Right atrium auricular region (tissue), 2 donors: ENCODE measurements at places on chromosomes 1 and 21. TPM values are rescaled to one million over a fixed set of nuclear protein-coding genes. Genes with fewer than 3 reads are reported as not detected.

SMG7 gene
- 43.6 TPM for total RNA-seq

FCMR gene
- total RNA-seq, result 5.0 TPM

DNA sequence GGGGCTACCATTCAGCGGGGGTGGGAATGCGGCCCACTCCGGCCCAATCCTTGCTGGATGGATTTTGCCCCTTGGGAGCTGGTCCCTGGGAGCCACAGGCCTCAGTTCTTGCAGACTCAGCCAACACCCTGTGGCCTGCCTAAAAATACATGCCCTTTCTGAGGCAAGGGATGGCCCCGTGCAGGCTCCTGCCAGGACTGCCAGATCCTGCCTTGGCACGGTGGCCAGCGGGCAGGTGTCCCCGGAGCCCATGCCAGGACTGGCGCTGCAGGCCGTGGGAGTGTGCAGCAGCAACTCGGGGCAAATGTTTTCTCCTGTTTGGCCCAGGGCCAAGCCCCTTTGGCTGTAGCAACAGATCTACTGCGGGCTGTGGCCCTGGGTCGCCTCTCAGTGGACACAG lies 1.6 kb upstream of the PANK4 start:
- DNase-seq, result no peak

GRCh38 chr1:18160290-18160942 lies 52.8 kb downstream of the IGSF21 start:
- peak; percentile 71 for DNase-seq

DNA sequence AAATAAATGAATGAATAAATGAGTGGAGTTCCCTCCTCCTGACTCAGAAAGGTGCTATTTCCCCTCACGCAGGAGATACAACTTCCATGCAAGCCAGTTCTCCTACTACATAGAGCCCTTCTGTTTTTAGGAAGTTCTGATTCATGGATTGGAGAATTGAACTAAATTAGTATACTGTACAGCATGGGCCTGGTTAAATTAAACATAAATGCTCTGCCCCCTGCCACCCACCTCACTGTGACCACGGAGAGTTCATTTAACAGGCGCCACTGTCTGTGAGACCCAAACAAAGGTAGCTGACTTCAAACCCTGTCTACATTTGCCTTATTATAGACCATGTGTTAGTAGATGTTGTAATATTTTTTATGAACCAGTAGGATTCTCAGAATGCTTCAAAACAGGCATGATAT lies 9.1 kb upstream of the IRF2BP2 start:
- no peak for DNase-seq
